Stimulated activated CD8-positive, alpha-beta memory T cell treated with anti-CD3 and anti-CD28 coated beads, Interleukin-7, amount 100 ng/mL, for 1 hour (primary cell): ENCODE measurements at places on chromosomes 3 and 15.

DNA sequence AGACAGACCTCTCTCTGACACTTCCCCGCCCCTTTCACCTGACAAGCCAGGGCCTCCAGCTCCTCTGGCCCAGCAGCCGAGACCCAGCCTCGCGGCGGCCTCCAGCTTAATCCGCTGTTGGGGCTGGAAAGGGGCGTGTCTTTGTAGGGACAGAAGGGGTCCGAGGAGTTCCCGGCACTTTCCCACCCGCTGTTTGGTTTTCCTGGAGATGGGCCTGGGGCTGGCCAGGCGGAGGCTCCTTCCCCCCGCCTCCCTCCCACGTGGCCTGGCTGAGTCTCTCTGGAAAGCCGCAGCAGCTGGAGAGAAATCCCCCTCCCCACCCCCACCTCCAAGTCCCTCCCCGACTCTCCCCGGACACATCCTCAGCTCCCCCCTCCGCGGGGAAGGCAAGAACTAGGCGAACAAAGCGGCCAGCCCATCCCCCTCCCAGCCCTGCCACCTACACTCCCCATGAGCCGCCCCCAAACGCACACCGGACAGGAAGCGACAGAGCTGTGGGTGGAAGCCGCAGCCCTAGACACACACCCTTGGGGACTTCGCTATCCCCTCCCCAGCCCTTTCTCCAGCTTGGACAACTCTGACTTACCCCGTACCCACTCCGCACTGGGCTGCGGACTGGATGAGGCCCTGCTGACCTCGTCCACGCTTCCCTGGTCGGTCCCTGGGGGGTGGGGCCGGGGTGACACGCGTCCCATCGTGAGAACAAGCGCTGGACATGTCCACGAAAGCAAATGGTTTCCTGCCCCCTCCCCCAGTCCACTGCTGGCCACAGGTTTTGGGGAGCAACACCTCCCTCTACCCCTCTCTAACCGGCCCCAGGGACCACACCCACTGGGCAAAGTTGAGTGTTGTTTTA, 1.2 kb downstream of the IGDCC4 start:
- no peak for DNase-seq

GRCh38 chr3:17905996-17906395, 163.6 kb upstream of the TBC1D5 start:
- no peak for DNase-seq

GRCh38 chr3:72227486-72228070, 442.6 kb upstream of the PROK2 start:
- DNase-seq: no peak

- DNase-seq: no peak
Observed at GRCh38 chr3:50978991-50979667, 304.4 kb downstream of the DOCK3 start.

DNA sequence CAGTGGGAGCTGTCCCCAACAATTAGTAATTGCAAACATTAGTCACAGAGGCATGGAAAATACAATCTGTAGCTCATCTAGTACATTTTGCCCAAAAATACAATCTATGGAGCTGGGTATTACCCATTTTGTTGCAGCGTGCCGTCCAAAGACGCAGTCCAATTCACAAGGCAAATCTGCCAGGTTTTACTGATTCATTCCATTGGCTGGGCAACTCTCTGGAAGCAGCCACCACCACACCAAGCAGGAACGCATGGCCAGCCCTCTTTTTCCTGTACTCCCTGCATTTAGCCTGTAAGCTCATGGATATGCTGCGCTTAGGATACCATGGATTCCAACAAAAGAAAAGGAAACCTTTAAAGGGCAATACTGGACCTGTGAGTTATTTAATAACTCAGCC, 60.5 kb upstream of the ARRDC4 start:
- DNase-seq: no peak
